ENCODE measurements at places on chromosomes 7 and 10. TPM values are rescaled to one million over a fixed set of nuclear protein-coding genes. Genes with fewer than 3 reads are reported as not detected.
A peak's percentile ranks its signal among the peaks of the same experiment; 100 is the strongest.

MSANTD7 gene
- 17.8 TPM for polyA plus RNA-seq

CYP2C19 gene
- not detected for polyA plus RNA-seq

FEZF1 gene
- polyA plus RNA-seq: not detected

FAM204A gene
- 67.2 TPM for polyA plus RNA-seq

OLAH gene
- not detected for polyA plus RNA-seq

DNA sequence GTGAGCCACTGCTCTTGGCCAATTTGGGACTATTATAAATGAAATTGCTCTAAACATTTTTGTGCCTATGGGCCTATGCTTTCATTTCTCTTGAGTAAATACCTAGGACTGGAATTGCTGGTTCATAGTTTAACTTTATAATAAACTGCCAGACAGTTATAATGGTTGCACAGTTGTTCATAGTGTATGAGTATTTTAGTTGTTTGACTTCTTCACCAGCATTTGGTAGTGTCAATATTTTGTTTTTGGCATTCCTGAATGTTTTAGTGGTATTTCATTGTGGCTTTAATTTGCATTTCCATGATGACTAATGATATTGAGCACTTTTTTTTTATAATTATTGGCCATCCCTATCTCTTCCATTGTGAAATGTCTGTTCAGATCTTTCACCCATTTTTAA, 29.5 kb downstream of the PLEKHA8 start:
- no peak overlapping the region for H3K4me3 ChIP-seq
- no peaks in the 10 kb centered on the region for H3K36me3 ChIP-seq
- no peak for DNase-seq
- no peaks in the 10 kb centered on the region for H3K4me1 ChIP-seq

GRCh38 chr7:50197549-50197948, 104.5 kb upstream of the ZPBP start:
- H3K27ac ChIP-seq: no peak overlapping the region
- H3K27me3 ChIP-seq: no peaks in the 10 kb centered on the region
- no peak overlapping the region for H3K4me3 ChIP-seq
- DNase-seq: peak; percentile 54
- no peaks in the 10 kb centered on the region for H3K4me1 ChIP-seq
- H3K36me3 ChIP-seq: no peaks in the 10 kb centered on the region

GRCh38 chr7:143396182-143396581, 12.5 kb downstream of the EPHA1 start:
- no peak for DNase-seq
- H3K36me3 ChIP-seq: no peaks in the 10 kb centered on the region
- H3K4me3 ChIP-seq: no peak overlapping the region
- H3K27ac ChIP-seq: no peak overlapping the region
- H3K4me1 ChIP-seq: no peaks in the 10 kb centered on the region
- no peaks in the 10 kb centered on the region for H3K27me3 ChIP-seq

DNA sequence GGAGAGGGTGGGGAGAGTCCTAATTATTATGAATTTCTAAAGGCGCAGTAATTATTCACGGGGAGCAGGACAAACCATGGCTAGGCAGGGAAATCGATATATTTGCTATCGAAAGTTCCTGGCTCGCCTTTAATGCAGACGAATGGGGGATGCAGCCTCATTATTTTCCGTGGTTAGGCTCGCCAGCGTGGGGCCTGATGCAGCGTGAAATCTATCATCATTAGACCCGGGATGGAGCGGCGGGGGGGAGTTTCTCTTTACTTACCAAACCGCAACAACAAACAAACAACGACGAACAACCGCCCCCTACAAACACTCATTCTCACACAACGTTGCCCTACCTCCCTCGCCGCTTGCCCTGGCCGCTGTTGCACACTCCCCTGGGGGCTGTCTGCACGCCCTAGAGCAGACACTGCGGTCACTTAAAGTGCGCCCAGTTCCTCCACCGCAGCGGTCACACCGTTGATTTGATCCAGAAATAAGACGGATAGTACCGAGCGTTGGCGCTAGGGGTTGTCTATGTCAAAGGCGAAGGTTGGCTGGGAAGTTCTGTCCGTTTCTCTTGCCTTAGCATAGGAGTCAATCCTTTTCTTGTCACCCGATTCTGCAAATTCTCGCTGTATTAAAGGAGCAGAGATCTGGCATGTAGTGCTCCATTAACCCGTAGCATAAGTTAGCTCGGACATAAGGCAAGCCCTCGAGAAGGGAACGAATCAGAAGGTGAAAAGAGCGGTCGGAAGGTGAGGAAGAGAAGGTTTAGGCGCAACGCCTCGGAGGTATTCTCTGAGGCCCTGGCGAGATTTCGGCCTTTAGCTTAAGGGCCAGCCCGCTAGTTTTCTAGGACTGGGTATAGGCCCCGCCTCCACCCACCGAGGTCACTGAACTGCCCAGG, 10.4 kb downstream of the NXPH1 start:
- no peak overlapping the region for H3K27ac ChIP-seq
- DNase-seq: no peak
- no peak overlapping the region for H3K4me3 ChIP-seq
- no peaks in the 10 kb centered on the region for H3K36me3 ChIP-seq
- peaks cover 18% of the 10 kb centered on the region for H3K27me3 ChIP-seq
- H3K4me1 ChIP-seq: no peaks in the 10 kb centered on the region

DNA sequence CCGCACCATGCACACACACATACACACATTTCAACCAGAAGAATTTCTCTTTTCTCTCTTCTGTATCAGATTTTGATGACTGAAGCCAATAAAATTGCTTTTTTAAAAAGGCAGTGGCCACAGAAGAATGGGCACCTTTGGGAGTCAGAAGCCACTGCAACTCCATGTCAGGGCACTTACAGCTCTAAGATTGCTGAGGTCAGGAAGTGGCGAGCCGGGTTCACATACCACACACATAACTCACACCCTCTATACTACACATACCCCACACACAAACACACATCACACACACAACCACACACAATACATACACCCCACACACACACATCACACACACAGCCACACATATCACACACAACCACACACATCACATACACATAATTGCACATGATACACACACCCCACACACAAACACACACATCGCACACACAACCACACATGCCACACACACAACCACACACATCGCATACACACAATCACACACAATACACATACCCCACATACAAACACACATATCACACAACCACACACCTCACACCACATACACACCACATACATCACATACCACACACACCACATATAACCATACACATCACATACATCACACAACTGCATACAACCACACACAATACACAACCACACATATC, 31.2 kb downstream of the GPRIN2 start:
- no peak overlapping the region for H3K27ac ChIP-seq
- no peak for DNase-seq
- no peaks in the 10 kb centered on the region for H3K36me3 ChIP-seq
- H3K4me1 ChIP-seq: no peaks in the 10 kb centered on the region
- no peak overlapping the region for H3K4me3 ChIP-seq

- H3K27me3 ChIP-seq: no peaks in the 10 kb centered on the region
- no peaks in the 10 kb centered on the region for H3K4me1 ChIP-seq
- H3K27ac ChIP-seq: peak overlapping the region; percentile 54
Observed at GRCh38 chr7:114554781-114555537, 140.3 kb downstream of the FOXP2 start.

- H3K36me3 ChIP-seq: no peaks in the 10 kb centered on the region
- H3K4me1 ChIP-seq: no peaks in the 10 kb centered on the region
- H3K27ac ChIP-seq: no peak overlapping the region
- no peak for DNase-seq
Observed at GRCh38 chr10:23275355-23275754, 69.2 kb downstream of the C10orf67 start.

DNA sequence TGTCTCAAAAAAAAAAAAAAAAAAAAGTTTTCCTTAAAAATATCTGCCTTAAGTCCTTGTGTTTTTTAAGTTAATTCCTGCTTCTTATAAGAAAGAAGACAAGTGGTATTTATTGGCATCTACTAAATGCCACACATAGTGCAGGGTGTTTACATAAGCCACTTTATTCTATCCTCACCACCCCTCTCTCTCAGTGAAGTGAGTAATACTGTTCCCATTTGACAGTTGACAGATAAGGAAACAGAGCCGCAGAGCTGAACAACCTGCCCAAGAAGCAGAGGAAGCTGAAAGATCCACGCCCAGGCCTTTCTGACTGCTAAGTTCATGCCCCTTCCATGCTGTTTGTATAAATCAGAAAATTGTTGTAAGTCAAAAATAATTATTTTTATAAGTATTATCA, 54.1 kb downstream of the ABLIM1 start:
- no peaks in the 10 kb centered on the region for H3K4me1 ChIP-seq
- H3K36me3 ChIP-seq: no peaks in the 10 kb centered on the region
- no peak overlapping the region for H3K27ac ChIP-seq
- H3K4me3 ChIP-seq: no peak overlapping the region

DNA sequence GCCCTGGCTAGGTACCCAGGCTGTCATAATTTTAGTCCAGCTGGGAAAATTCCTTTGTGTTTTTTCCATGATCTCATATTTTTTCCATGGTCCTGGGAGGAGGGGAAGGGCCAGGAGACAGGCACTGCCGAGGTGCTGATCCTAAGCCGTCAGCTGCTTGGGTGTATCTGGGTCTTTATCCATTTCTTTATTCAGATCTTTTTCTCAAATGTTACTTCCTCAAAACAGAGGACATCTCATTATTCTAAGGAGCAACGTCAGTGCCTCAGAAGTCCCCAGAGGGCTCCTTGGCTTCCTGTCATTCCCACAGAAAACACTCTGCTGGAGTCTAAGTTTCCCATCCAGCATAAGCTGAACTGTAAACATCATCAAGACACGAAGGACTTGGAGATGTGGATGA, 2.8 kb upstream of the OR6V1 start:
- DNase-seq: no peak
- H3K4me1 ChIP-seq: no peaks in the 10 kb centered on the region
- H3K27me3 ChIP-seq: no peaks in the 10 kb centered on the region
- no peak overlapping the region for H3K27ac ChIP-seq
- no peak overlapping the region for H3K4me3 ChIP-seq
- no peaks in the 10 kb centered on the region for H3K36me3 ChIP-seq

Measured in GM12878 (cell line).